H7 (cell line): ENCODE measurements at places on chromosomes 4 and X.

DNA sequence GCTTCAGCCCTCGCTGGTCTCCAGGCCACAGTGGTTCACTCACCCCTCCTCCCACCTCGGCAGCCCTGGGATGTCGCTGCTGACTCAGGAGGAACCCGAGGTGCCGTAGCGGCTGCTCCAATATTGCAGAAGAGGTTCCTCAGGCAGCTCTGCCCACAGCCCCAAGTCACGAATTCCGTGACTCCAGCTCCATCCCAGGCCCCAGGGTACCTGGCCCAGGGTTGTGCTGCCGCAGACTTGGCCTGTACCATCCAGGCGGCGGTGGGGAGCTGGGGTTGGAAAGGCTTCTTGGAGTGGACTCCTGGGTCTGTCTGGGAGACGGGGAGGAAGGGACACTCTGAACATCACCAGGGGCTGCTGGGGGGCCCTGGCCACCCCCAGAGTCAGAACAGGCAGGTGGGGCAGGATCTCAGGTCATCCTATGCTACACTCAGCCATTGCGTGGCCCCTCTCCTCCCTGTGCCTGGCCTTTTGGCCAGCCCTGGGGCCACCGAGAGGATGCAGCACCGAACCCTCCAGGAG, 728 bp upstream of the HGFAC start:
- peak; percentile 72 for DNase-seq

GRCh38 chr4:6425336-6425735, 47.1 kb downstream of the PPP2R2C start:
- no peak for DNase-seq

- DNase-seq = no peak
Observed at GRCh38 chr4:69974631-69975030, 9.1 kb upstream of the CSN2 start.

GRCh38 chrX:97446298-97446882, 562.7 kb downstream of the RPA4 start:
- no peak for DNase-seq

DNA sequence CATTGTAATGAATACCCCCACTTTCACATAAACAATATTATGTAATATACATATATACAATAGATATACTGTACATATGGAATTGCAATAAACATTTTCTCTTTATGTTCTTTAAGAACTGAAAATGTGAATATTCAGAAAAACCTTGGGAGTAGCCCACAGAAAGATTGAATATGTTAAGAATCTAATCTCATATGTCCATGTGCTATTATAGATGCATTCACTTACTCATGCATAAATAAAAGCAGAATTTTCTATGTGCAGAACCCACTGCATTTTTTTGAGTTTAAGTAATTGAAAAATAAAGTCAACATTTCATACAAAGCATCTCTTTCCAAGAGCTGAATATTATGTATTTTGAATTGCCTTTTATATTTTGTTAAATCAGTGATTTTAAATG, 902.3 kb downstream of the PCDH19 start:
- no peak for DNase-seq

GRCh38 chrX:153935326-153935851, 552 bp upstream of the NAA10 start:
- DNase-seq = no peak

- DNase-seq = no peak
Observed at GRCh38 chrX:145609951-145610511, 207.6 kb upstream of the SLITRK2 start.

DNA sequence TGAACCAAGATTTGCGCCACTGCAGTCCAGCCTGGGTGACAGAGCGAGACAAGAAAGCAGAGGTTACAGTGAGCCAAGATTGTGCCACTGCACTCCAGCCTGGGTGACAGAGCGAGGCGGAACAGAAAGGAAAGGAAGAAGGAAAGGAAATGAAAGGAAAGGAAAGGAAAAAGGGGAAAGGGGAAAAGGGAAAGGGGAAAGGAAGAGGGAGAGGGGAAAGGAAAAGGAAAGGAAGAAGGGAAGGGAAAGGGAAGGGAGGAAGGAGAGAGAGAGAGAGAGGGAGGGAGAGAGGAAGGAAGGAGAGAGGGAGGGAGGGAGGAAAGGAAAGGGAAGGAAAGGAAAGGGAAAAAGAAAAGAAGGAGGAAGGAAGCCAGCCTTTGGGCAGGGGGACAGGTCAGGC, 76.6 kb downstream of the PRKX start:
- no peak for DNase-seq

DNA sequence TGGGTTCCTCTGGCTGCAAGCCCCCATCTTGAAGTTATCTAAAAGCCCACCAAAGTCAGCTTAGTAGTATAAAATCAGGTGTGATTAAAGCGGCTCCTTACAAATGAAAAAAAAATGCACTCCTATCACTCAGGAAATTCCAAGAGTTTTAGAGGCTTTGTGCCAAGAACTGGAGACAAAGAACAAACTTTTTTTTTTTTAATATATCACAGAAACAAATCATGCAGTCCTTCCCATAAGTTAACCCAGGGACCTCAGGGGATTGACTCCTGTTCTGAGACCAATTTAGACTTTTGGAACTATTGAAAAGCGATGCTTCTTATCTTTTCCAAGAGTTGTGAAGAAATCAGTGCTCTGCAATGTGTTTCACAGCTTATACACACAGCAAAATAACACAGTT, 53.6 kb downstream of the HHIP start:
- DNase-seq = no peak

GRCh38 chr4:159312236-159312635, 209.4 kb downstream of the RAPGEF2 start:
- no peak for DNase-seq

DNA sequence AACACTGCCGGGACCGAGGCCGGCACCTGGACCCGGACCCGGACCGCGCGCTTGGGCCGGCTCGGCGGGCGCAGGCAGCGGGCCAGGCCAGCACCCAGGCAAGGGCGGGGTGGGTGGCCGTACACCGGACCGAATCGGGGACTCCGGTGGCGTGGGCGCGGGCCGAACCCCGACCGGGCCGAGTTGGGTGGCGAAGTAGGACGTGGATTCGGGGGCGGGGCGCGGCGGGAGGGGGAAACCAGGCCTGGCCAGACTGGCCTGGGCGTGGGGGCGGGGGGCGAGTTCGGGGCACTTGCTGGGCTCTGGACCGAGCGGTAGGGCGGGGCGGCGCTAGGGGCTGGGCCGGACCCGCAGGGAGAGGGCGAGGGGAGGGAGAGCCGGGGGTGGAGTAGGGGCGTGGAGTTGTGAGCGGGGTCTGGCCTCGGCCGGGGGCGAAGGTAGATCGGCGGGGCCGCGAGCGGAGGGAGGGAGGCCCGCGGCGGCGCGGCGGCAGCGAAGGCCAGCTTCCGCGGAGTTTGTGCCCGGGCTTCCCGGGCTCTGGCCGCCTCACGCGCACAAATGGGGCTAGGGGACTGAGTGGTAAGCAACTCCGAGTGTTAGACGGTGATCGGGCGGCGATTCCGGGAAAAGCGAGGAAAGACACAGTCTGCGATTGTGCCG, 1.8 kb upstream of the BCORL1 start:
- DNase-seq = peak; percentile 95

GRCh38 chr4:149631629-149632028, 184.0 kb downstream of the IQCM start:
- DNase-seq = no peak

DNA sequence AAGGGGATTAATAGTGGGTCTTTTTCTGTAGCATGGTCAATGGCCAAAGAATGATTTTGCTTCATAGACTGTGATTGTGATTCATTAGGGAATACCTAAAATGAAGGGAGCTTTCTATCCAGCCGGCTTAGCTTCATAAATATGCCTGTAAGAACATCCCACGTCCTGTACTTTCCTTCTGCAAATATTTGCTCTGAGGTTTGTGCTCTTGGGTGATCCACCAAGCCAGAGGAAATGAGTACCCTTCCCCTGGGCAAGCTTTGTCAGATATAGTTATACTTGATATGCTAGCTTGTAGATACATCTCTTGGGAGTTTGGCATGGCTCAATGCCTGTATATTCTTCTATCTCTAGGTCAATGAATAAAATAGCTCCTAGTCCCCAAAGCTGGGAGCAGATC, 28.2 kb upstream of the SPARCL1 start:
- DNase-seq = no peak
